ENCODE measurements at places on chromosomes 5 and 9.

- DNase-seq: no peak
These were observed 15.3 kb upstream of the KIF27 start for GRCh38 chr9:83936523-83936922.

DNA sequence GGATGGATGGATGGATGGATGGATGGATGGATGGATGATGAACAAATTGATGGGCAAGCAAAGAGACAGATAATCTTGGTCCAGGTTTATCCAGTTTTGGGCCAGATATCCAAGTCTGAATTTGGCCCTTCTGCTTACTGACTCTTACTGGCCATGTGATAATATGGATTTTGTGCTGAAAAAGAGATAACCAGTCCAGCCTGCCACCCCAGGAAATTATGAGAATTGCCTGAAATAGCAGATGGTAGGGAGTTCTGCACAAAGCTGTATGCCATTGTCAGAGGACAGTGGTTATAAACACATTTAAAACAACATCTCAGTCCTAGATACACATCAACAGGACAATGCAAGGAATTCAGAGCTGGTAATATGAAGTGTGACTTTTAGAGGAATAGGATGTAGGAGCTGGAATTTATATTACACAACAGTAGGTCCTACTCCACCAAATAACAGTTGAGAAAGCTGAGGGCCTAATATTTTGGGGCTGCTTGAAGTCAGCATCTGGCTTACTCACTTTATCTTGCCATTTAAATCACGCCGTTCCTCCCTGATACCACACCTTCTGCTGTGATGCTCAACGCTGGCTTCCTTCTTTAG, 9.0 kb upstream of the FAT2 start:
- no peak for DNase-seq

- peak; percentile 57 for DNase-seq
These were observed 584.0 kb downstream of the ACTL7B start for GRCh38 chr9:108271646-108272348.

DNA sequence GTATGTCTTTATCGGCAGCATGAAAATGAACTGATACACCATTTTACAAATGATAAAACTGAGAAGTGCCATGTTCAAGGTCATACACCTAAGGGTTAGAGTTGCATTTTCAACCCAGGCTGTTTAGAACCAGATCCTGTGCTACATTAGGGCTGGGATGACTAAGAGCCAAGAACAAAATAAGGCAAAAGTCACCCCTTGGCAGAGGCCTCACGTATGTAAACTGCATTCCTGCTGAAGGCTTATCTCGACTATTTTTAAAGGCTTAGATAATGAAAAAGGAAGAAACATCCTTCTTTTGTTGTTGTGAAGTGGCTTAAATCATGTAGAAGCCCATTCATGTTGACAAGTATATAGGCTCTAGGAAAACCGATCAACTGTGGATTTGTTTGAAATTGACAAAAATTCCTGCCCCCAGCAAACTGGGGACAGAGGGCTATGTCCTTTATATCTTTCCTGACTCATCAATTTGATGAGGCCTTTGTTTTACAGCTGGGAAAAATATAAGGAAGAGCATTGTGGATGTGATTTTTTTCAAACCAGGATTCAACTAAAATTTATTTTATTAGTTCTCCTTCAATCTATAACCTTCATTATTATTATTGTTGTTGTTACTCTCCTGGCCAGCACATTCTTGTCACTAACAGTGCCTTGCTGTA, 196.5 kb downstream of the SNX18 start:
- no peak for DNase-seq

DNA sequence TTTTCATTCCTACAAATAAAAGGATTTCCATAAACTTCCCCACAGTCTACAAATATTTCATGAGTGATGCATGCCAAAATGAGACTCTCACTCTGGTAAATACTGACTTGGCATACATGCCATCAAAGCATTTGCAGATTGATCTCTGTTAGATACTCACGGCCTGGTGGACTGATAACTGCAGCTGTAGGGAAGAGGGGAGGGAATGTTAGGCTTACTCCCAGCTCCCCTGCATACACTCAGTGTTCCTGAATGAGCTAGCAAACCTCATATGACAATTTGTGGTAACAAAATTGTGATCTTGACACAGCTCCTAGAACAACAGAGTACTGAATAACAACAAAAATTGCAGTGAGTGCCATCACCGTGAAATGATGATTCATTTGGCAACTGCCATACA, 435.3 kb downstream of the NR2F1-AS1 start:
- no peak for DNase-seq

DNA sequence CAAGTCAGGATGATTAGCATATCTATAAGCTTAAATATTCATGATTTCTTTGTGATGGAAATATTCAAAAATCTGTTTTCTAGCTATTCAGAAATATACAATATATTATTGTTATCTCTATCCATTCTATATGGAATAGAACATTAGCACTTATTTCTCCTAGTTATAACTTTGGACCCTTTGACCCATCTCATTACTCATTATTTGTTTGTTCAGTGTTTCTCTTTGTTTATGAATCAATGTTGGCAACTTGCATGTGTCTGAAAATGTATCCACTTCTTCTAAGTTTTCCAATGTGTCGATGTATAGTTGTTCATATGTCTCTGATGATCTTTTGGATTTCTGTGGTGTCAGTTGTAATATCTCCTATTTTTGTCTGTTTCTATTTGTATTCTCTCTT, 1059.3 kb downstream of the CDH9 start:
- DNase-seq: no peak

DNA sequence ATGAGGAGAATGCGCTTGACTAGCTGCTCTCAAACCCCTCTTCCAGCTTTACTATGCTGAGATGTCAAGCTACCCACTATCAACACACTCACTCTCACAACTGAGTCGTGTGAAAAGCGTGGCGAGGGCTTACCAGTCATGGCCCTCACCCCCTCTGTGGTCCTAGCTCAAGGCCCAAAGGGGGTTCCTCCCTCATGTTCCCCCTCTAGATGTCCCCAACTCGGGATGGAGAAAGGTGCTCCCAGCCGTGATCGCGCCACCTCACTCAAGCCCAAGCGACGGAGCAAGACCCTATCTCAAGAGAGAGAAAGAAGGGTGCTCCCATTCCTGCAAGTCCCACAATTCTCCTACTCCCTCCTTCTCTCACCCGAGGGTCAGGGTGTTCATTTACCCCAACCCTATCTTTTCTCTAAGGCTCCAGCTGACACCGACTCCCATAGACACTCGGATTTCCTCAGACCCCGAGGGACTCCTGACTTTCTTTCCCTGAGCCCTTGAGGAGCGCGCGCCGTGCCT, 559 bp downstream of the SLC38A9 start:
- no peak for DNase-seq

GRCh38 chr9:77892955-77893514, 138.6 kb downstream of the GNAQ start:
- no peak for DNase-seq

- no peak for DNase-seq
These were observed 17.1 kb downstream of the SMARCA2 start for GRCh38 chr9:2032234-2032633.

DNA sequence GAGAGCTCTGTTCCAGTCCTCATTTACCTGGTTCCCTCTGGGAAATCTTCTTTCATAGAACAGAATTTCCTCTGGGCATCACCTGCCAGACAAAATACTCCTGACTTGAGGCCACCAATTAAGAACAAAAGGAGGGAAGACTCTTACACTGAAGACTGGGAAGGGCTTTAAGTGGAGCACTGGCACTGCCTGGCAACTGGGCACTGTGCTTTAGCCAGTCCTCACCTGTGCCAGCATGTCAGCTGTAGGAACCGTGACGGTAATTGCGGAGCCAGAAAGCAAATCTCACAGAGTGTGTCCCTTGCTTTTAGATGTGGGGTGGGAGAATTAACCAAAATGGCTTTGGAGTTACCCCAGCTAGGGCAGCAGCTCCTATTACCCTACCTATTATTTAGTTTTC, 40.6 kb downstream of the FAM219A start:
- DNase-seq: no peak

- DNase-seq: no peak
These were observed 463.6 kb downstream of the SPOCK1 start for GRCh38 chr5:137035480-137035878.

- DNase-seq: no peak
These were observed 29.6 kb downstream of the RC3H2 start for GRCh38 chr9:122875523-122875922.
